ENCODE measurements at places on chromosomes 7 and 10.
A peak's percentile ranks its signal among the peaks of the same experiment; 100 is the strongest.

GRCh38 chr10:72332423-72333111 lies 22.2 kb downstream of the DNAJB12 start:
- no peak for DNase-seq

DNA sequence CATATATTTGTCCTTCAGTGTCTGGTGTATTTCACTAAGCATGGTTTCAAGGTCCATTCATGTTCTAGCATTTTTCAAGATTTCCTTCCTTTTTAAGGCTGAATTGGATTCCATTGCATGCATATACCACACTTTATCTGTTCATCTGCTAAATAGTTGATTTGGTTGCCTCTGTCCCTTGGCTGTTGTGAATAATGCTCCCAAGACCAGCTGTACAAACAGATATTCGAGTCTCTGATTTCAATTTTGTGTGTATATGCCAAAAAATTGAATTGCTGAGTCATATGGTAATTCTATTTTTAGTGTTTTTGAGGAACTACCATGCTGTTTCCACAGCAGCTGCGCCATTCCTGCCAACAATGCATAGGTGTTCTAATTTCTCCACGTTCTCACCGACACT lies 216.4 kb downstream of the NRG3 start:
- no peak for DNase-seq

- DNase-seq = no peak
Observed at GRCh38 chr7:47830015-47830414, 118.3 kb downstream of the PKD1L1 start.

DNA sequence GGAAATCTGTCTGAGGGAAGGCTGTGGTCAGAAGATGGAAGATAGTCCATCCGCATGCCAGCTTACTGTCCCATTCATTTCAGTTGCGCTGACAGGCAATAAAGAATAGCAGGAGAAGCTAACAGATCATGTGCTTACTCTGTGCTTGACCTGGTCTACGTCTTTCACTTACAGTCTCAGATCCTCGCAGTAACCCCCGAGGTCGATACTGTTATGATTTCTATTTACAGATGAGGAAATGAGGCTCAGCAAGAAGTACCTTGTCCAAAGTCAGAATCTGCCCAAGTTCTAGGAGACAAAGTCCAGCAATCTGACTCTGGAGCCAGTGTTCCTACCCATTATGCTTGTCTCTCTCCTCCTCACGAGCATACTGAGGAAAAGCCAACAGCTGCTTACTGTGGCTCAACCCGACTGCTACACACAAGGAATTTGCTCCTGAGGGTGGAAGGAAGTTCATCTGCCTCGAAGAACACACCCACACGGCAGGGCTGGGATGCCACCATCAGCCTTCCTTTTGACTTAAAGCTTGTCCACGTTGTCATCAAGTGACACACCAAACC lies 74.2 kb downstream of the MINPP1 start:
- no peak for DNase-seq

- no peak for DNase-seq
Observed at GRCh38 chr10:31384589-31384949, 65.6 kb downstream of the ZEB1 start.

- DNase-seq = no peak
Observed at GRCh38 chr7:137990251-137990941, 11.5 kb downstream of the CREB3L2 start.

DNA sequence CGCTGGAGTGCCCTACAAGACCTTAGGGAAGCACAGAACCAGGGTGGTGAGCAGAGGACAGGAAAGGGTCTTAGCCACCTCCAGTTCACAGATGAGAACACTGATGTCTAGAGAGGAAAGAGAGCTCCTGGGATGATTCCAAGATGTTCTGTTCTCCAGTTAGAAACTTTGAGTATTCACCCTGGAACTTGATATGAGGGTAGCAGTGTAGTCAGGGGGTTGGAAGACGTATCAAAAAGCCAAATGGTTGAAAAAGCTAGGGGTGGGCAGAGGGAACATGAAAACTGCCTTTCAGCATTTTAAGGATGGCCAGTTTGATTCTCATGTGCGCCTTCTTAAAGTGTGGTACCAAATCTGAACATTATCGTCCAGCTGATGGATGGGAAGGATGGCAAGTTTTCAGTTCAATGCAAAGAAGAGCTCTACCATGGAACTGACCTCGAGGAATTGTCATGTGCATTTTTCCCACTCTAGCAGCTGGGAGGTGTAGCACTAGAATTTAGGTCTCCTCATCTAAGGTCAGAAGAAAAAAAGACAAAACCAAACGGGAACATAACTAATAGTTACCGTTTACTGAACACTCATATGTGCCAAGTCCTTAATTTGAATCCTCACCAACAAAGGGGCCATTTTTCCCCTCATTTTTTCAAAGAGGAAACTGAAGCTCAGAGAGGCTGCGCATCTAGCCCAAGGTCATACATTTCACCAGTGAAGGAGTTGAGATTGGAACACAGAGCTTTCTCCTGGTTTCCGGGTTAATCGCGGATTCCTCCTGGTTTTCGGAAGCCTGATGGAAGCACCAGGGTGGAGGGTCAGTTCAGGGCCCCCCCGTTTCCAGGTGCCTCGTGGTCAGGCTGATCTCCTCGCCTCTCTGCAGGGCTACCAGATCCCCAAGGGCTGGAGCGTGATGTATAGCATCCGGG lies 6.0 kb upstream of the CYP26A1 start:
- DNase-seq = no peak

DNA sequence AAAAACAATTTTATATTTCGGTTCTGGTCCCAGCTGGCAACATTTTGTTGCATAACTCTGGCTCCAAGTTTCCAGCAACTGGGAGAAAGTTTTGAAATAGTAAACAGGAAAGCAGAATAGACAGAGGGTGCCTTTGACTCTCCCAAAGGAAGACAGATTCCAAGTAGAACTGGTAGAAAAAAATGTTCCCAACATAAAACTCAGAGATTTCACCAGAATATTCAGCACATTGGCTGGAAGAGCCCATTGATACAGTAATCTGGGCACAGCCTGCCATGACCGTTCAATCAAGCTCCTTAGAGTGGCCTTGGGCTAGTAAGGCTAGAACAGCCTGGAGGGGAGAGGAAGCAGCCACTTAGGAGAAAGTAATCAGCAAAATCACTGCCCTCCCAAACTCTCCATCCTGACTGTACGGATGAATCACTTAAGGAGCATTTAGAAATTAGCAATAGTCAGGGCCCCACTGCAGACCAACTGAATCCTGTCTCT lies 120.4 kb downstream of the CUBN start:
- no peak for DNase-seq

- DNase-seq = no peak
Observed at GRCh38 chr7:43076189-43076605, 36.2 kb upstream of the HECW1 start.

DNA sequence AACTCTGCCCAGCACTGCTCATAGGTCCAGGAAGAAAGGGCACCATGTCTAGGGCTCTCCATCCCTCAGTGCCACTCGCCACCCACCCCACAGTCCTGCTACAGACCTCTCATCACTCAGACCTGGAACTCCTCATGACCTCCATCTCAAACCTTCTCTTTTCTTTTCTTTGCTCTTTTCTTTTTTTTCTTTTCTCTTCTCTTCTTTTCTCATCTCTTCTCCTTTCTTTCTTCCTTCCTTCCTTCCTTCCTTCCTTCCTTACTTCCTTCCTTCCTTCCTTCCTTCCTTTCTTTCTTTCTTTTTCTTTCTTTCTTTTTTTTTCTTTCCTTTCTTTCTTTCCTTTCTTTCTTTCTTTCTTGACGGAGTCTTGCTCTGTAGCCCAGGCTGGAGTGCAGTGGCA lies 122.2 kb downstream of the KLF6 start:
- no peak for DNase-seq

DNA sequence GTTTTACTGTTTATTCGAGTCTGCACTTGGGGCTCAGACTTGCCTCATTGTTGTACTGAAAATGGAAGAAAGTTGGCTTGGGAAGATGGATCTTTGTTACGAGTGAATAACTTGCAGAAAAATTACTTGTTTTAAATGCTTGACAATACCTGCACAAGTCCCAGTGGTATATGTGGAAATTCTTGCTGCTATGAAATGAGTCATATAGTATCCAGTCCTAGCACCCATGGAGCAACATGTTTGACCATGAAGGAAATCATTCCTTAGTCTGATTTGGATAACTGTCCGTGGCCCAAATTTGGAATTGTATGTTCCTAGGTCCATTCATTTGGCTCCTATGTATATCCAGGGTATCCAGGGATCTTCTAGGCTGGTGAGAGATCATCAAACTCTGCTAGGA lies 1096.8 kb downstream of the KCNMA1 start:
- no peak for DNase-seq

- DNase-seq = no peak
Observed at GRCh38 chr10:129079705-129080104, 387.3 kb upstream of the MGMT start.

DNA sequence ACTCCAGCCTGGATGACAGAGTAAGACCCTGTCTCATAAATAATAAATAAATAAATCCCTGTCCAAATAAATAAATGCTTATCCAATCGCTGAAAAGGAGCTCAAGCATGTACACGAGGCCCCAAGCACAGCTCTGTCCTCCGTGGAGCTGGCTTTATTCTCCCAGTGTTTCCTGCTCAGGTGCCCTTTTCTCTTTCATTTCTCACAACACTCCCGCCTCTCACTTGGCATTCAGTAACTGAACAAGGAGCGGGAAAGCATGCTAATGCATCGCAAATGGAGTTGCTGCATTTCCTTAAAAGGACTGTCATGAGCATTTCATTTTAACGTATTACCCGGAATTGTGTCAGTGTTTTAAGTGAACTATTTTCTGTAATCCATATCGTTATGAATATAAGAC lies 210.9 kb upstream of the C7orf33 start:
- DNase-seq = no peak

GRCh38 chr10:24826009-24826408 lies 102.3 kb upstream of the ARHGAP21 start:
- DNase-seq = no peak

DNA sequence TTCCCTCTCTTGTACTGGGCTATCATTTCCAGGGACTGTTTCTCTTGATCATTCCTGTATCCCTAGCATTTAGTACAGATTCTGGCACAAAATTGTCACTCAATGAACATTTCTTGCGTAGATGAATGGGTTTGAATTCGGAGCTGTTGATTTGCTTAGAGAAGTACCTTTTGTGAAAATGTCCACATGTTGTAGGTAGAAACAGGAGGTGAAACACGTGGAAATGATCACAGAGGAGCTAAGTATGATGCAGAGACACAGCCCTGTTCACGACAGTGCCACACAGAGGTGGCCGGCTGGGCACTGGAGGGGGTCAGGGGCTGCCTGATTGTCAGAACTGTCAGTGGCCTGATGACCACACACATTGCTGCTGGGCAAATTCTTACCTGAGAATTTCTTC lies 196.1 kb upstream of the PRKCQ start:
- DNase-seq = no peak

DNA sequence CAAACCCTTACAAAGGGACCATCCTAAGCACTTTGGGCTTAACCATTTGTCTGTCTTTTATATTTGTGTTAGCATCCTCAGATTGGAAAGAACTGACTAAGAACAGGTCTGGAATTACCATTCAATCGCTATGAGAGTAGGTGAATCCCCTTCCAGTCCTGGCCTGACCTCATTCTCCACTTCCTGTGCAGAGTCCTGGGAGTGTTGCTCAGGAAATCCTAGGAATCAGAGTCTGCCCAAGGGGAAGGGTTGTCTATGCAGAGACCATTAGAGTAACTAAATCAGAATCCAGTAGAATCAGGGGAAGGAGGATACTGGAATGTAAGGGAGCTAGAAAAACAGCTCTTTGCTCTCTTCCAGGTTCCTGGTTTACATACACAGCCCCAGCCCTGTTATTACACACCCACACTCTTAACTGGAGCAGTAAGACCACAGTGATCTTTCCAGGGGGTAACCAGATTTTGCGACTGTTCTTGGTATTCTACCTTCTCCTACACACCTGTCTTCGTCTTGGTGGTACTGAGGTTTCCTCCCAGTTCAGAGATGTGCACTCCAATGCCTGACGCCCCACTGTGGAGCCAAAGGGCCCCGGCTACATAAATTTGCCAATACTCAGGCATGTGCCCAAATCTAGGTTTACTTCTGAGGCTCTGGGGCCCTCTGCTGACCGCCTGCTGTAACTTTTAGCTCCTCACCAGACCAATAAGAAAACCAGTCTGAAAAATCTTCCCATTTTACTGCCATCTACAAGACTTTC lies 103.7 kb downstream of the RNF216 start:
- peak; percentile 37 for DNase-seq

- no peak for DNase-seq
Observed at GRCh38 chr10:52442576-52442975, 128.5 kb downstream of the DKK1 start.

DNA sequence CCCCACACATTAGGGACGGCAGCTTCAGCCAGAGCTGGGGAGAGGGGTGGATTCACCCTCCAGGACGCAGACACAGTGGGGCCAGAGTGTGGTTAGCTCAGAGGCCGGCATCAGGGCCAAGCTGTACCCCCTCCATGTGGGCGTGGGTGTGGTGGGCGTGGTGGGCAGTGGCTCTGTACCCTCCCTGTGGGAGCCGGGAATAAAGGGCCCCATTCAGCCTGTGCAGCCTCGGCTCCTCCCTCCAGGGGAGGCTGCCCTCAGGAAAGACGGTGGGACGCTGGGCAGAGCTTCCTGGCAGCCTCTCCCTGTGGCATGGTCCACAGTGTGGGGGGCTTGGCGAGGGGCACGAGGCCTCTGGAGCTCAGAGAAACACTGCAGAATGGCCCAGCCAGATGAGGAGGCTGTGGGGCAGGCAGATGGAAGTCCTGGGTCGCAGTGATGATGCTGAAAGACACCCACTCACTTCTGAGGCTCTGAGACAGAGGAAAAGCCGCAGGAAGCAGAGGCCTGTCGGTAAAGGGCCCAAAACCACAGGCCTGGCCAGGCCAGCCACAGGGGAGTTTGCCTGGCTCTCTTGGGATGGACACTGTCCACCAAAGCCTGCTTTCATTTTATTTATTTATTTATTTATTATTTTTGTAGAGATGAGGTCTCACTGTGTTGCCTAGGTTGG lies 108.0 kb downstream of the SH3PXD2A start:
- DNase-seq = no peak

DNA sequence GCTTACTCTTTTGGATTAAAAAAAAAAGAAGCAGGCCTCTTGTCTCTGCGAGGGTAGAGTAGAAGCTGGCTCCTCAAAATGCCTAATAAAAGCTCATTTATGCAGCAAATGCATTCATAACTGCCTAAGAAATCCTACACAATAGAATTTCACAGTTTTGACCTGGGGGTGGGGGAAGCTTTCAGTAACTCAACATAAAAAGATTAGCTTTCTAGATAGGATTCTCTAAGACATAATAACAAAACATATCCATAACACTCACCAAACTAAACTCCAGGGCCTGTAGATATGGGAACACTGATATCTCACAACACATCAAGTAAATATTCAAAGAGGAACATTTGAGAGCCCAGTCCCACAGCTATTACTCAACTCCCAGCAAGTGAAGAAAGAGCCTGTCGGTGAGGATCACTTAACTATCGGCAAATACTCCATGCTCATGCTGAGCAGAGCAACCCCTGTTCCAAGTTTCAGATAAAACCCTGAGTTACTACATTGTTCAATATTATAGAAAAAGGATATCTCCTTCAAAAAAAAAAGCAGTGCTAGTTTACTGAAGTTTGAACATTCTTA lies 88.1 kb downstream of the COBL start:
- DNase-seq = no peak

DNA sequence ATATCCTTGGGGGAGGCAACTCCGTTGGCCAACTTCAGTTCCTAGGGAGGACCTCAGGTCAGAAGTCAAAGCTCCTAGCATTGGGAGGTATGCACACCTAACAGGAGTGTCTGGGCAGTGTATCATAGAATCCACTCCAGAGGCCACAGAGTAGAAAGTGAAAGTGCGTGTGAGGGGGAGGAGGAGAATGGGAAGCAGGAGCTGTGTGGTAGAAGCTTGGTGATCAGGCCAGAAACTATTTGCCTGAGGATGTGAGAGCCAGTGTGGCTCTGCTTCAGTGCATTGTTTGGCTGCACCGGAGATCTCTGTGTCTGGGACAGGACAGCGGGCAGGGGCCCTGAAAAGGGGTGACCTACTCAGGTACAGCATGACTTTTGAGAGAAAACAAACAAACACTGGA lies 557.4 kb upstream of the VSTM2A start:
- no peak for DNase-seq

Measured in T follicular helper cell (primary cell).